ENCODE measurements at places on chromosomes 4 and X. TPM values are rescaled to one million over a fixed set of nuclear protein-coding genes. Genes with fewer than 3 reads are reported as not detected.

GRCh38 chr4:6250984-6251295 is 18.7 kb upstream of the WFS1 start:
- no peak for DNase-seq

GRCh38 chr4:4968161-4968725 is 51.0 kb downstream of the CYTL1 start:
- DNase-seq = no peak

DNA sequence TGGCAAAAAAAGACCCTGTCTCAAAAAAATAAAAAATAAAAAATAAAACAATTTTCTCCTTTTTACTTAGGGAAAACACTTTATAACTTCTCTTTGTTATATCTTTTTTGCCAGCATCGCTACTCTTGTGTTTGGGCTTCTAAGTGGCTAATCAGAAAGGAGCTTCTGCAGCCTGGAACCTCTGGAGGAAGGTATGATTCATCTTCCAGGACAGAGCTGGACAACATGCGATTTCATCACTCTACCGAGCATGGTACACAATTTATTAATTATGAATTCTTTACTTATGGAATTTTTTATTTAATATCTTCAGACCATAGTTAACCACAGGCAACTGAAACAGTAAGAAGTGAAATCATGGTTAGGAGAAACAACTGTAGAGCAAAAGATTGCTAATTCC is 1254.3 kb upstream of the AGA start:
- DNase-seq = no peak

DNA sequence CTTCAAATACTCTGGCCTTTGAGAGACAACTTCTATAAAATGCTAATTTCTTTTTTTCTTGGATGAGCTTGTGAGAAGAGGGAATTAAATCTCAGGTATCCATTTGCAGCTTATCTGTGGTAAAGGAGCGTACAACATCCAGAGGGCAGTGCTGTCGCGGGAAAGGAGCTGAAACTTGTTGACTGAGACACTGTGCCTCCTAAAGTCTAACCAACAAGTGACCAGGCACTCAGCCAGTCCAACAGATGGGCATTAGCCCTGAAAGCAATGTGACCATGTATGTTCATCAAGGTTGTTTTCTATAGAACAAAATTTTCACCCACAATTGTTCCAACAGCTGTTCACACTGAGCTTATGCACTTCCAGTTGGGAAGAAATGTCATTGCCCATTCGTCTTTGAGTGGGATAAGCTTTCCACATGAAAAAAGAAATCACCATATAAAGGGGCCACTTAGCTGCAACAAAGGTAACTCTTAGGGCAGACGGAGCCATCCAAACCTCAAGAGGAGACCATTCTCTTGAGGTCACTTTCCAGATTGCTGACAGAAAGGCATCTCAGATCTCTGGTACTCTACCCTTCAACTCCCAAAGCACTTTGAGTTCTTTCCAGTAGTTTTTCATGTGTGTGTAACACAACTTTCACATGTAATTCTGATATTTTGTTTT is 244.8 kb upstream of the NEIL3 start:
- no peak for DNase-seq

CTAG2 gene
- total RNA-seq = not detected
